ENCODE measurements at places on chromosomes 4 and X.

DNA sequence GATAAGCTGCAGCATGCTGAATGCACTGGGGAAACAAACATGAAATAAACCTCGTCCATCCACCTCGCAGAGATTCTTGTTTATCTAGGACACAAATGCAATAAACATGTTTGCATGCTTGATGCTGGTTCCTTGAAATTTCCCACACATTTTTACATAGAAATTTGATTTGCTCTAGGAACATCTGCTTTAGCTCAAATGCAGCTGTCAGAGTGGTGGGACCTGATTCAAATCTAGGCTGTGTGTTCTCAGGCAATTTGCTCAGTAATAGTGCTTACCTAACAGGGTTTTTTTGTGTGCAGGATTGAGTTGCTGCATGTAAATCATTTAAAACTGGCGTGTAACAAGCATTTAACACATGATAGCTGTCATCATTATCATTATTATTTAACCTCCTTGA lies 293.1 kb downstream of the QDPR start:
- no peak for DNase-seq

- DNase-seq: no peak
Observed at GRCh38 chrX:40950546-40950945, 134.7 kb upstream of the USP9X start.

GRCh38 chr4:72994670-72995069 lies 74.8 kb downstream of the COX18 start:
- DNase-seq: no peak

DNA sequence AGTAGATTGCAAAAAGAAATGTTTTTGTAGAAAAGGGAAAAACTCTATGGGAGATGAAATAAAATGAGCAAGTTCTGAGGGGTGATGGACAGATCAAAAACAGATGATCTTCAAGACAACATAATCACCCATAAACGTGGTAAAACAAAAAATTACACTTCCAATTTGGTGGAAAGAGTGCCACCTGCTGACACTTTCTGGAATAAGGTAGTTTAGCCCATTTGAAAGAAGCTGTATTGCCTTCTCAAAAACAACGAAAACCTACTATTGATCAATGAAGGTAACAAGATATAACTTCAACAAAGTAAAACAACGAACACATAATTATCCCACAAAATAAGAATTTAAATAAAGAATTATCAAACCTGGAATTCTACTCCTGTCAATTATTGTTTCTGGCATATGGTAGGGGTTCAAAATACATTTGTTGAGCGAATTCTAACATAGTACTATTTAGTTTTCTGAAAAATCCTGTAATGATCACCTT lies 2.5 kb downstream of the COQ2 start:
- DNase-seq: no peak

GRCh38 chrX:34341258-34341657 lies 209.1 kb upstream of the FAM47A start:
- DNase-seq: no peak

- peak; percentile 10 for DNase-seq
Observed at GRCh38 chr4:6196871-6197270, 3.5 kb downstream of the JAKMIP1 start.

- DNase-seq: no peak
Observed at GRCh38 chr4:160353548-160353947, 1250.7 kb downstream of the RAPGEF2 start.

DNA sequence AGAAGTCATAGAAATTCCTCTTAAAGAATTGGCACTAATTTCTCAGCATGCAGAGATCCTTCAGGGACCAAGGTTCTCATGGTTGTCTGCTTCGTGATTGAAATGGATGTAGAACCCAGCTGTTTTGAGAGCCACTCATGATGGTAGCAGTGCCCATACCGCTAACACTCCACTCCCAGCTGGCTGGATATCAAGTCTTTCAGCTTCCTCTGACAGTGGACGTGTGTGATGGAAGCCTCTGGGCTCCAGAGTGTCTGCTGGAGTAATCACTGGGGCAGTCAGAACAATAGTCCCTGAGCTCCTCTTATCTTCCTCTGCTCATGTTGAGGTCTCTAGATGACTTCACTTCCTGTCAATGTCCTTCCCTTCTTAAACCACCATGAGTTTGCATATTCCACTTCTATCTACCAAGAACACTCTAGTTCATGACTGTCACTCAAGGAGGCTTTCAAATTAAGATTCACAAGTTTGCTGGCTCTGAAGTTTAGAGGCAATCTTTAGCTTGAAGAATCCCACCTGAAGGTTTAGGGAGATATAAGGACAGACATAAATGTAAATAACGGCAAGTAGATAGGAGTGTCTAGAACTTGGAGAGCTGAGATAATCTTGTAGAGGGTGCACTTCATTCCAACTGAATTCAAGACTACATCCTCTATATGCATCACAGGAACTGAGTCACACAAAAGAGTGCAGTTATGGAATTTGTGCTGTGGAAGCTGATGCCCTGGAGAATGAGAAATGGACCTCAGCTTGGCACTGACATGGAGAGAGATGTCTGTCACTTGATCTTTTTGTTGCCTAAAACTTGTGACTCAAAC lies 64.5 kb upstream of the WDR1 start:
- no peak for DNase-seq

DNA sequence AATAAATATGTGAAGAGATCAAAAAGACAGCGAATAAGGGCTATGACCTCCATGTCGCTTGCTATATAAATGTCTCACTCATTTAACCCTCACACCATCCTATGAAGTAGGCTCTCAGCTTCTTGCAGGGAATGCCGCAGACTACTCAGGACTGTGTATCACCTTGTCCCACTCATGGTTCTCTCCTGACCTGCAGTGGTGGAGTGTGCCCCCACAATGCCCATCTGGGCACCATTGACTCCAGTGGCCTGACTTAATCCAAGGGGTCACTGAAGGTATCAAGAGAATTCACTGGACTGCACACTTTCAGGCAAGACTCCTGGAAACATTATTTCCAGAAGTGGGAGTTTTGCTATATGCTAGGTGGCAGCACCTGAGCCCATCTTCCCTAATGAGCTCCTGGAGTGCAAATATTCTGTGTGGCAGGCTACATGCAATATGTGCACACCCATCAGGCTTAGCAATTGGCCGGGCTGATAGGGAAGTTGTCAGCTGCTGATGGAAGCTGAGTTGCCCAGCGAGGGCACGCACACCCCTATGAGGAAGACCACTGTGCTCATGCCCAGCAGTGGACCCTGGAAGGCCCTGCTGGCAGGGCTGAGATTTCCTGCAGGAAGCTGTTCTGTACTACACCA lies 8.2 kb upstream of the EFNB1 start:
- DNase-seq: no peak

Measured in left lobe of liver (tissue), 2 donors.